Psoas muscle (tissue), 8 donors: ENCODE measurements at places on chromosomes 2 and 18. TPM values are rescaled to one million over a fixed set of nuclear protein-coding genes. Genes with fewer than 3 reads are reported as not detected.
A peak's percentile ranks its signal among the peaks of the same experiment; 100 is the strongest.

DNA sequence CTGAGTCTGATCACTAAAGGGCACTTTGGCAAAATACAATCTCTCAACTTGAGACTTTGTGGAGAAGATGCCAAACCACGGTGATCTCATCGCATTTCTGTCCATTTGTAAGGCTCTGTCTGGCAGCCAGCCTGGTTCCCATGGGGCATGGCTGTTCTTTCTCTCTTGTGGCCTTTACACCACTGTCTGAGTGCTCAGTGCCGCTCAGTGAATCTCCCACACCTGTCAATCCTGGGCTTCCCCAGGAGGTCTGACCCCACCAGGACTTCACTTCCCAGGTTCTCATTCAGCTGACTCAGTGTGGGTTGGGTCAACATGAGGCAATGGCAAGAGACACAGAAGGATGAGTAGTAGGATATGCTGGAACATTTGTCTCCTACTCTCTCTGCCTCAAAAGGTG, 96.8 kb upstream of the TRIB2 start:
- H3K27me3 ChIP-seq, result no peaks in the 10 kb centered on the region
- H3K36me3 ChIP-seq, result no peaks in the 10 kb centered on the region

DNA sequence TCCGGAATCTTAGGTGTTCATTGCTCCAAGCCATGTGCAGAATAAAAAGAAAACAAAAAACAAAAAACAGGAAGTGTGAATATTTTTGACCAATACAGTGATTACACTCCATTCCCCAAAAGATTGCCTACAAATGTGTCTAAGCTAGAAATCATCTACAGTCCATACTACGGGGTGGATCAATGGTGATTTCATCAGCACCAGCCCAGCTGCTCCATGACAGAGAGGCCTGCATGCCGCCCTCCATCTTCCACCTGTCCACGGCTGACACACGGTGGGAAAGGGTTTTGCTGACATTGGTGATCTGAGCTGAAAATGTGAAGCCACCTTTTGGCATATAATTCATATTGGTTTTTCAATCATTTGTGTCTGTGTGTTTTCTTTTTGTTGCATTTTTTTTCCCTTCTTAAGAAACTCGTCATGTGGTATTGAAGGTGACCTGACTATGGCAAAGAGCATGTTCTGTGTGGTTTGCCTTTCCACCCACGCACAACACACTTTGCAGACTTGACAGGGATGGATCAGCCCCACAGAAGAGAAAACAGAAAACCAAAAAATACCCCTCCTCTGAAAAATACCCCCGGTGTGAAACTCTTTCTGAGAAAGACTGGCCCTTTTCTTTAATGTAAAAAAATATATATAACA, 533.1 kb downstream of the RNF144A start:
- no peak for DNase-seq
- H3K27me3 ChIP-seq, result no peaks in the 10 kb centered on the region
- no peak overlapping the region for H3K4me3 ChIP-seq
- no peaks in the 10 kb centered on the region for H3K36me3 ChIP-seq
- H3K4me1 ChIP-seq, result no peaks in the 10 kb centered on the region
- H3K27ac ChIP-seq, result no peak overlapping the region

The REG3G gene
- total RNA-seq, result not detected

The UGT1A3 gene
- total RNA-seq, result not detected

GRCh38 chr2:144452989-144453336, 67.0 kb downstream of the ZEB2 start:
- no peaks in the 10 kb centered on the region for H3K27me3 ChIP-seq

DNA sequence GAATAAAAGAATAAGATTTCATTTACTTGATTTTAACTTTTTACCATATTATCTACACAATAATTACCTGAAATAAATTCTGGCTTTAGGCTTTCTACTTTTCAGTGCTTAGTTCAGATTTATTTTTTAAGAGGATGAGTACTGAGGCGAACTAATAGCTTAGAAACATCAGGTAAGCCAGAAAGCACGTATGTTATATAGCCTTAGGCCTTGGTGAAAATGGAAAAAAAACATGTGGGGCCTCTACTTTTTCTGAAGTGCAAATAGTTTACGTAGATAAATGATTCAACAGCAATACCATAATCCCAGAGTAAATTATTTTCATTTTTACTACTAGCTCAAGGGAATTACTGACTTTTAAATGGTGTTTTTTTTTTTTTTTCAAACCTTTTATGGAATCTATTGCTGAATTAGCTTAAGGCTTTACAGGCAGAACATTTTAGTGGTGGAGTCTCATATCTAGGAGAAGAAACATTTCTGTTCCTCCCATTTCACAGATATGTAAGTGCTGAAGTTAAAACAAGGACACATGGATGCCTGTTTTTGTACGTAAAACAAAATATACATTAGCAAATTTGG, 6.2 kb downstream of the CPS1 start:
- no peaks in the 10 kb centered on the region for H3K27me3 ChIP-seq
- no peaks in the 10 kb centered on the region for H3K36me3 ChIP-seq
- no peak overlapping the region for H3K4me3 ChIP-seq
- H3K4me1 ChIP-seq, result no peaks in the 10 kb centered on the region
- no peak for DNase-seq
- H3K27ac ChIP-seq, result no peak overlapping the region

The SPRED2 gene
- 9.2 TPM for total RNA-seq

The NLRC4 gene
- total RNA-seq, result 0.38 TPM

DNA sequence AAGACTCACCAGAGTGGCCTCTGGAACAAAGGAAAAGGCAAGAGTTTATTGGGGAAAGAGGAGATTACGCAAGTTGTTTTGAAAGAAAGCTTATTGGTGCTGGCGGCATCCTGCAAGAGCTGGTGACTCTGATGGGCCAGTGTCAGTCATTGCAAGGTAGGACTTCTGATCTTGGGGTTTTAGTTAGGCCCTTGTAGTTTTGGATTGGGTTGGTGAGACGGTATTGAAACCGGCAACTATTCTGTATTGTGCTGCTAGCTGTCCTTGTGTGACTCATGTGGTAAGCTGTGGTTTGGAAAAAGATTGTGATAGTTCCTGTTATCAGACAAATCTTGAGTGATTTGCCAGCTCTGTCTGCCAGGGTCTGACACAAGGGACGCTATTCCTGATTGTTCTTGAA, 159.1 kb upstream of the PIEZO2 start:
- H3K4me1 ChIP-seq, result no peaks in the 10 kb centered on the region
- H3K27ac ChIP-seq, result no peak overlapping the region
- no peak for DNase-seq
- H3K36me3 ChIP-seq, result no peaks in the 10 kb centered on the region
- no peaks in the 10 kb centered on the region for H3K27me3 ChIP-seq

GRCh38 chr2:85189606-85190270, 56.5 kb downstream of the TCF7L1 start:
- H3K4me1 ChIP-seq, result peaks cover 3% of the 10 kb centered on the region
- no peaks in the 10 kb centered on the region for H3K27me3 ChIP-seq
- H3K27ac ChIP-seq, result no peak overlapping the region
- no peak overlapping the region for H3K4me3 ChIP-seq

- no peak overlapping the region for H3K4me3 ChIP-seq
- DNase-seq, result no peak
- no peaks in the 10 kb centered on the region for H3K4me1 ChIP-seq
- peaks cover 3% of the 10 kb centered on the region for H3K36me3 ChIP-seq
Observed at GRCh38 chr18:79975985-79976680, 11.7 kb downstream of the HSBP1L1 start.

DNA sequence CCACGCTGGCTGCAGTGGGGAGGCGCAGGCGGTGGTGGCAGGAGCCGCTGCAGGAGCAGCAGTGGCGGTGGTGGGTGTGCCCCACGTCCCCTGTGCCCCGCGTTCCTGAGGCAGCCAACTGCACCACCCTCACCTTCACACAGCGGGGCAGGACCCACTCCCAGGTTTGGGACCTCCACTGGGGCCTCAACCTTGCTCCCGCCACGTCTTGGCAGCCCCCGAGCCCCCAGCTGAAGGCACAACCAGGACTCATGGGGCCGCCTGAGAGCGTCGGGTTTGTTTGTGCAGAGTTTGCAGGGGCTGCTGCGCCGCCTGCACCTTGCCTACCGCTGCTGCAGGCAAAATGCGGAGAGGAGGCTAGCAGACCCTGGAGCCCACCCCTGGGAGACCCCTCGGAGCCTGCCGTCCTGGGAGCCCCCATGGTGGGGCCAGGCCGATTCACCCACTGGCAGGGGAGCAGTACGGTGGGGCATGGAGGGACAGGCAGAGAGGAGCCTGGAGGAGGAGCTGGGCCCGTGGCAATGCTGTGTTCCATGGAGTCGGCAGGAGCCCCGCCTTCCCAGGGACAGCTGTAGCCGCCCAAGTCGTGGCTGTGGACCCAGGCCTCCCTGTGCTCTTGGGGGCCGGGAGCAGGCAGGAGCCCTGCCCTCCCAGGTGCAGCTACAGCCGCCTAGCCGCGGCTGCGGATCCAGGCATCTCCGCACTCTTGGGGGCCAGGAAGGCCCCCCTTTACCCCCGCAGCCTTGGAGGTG, 14.7 kb upstream of the EML6 start:
- no peaks in the 10 kb centered on the region for H3K4me1 ChIP-seq
- no peaks in the 10 kb centered on the region for H3K36me3 ChIP-seq
- peak; percentile 52 for DNase-seq
- H3K4me3 ChIP-seq, result peak overlapping the region; percentile 59
- no peak overlapping the region for H3K27ac ChIP-seq

The NEB gene
- total RNA-seq, result 4,041 TPM

GRCh38 chr18:13382954-13383827, 164.6 kb downstream of the LDLRAD4 start:
- no peaks in the 10 kb centered on the region for H3K36me3 ChIP-seq
- H3K4me1 ChIP-seq, result peaks cover 42% of the 10 kb centered on the region
- no peaks in the 10 kb centered on the region for H3K27me3 ChIP-seq
- DNase-seq, result no peak
- H3K4me3 ChIP-seq, result no peak overlapping the region

- no peak overlapping the region for H3K27ac ChIP-seq
- no peaks in the 10 kb centered on the region for H3K4me1 ChIP-seq
- no peaks in the 10 kb centered on the region for H3K36me3 ChIP-seq
- DNase-seq, result no peak
Observed at GRCh38 chr2:191724015-191724414, 46.1 kb downstream of the NABP1 start.

DNA sequence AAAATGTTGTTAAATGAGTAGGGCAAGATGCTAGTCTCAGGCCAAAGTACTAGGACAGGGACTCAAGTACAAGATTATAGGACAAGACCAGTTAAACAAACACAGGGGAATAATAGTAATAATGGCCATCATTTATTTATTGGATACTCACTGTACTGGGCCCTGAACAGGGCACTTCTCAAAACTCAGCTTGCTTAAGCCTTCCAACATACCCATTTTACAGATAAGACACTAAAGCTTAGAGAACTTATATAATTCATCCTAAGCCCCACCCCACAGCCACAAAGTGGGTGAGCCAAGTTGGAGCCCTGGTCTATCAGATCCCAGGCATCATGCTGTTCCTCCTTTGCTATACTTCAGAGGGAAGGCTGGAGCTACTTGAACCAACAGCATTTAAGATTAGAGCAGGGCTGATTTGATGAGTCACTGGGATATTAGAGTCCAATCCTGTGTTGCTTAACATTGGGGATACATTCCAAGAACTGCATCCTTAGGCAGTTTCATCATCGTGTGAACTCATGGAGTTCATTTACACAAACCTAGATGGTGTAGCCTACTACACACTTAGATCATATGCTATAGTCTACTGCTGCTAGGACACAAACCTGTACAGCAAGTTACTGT, 153.6 kb downstream of the MTCL1 start:
- no peaks in the 10 kb centered on the region for H3K4me1 ChIP-seq
- no peaks in the 10 kb centered on the region for H3K36me3 ChIP-seq
- no peak overlapping the region for H3K4me3 ChIP-seq

- no peak overlapping the region for H3K4me3 ChIP-seq
- H3K27me3 ChIP-seq, result no peaks in the 10 kb centered on the region
- H3K36me3 ChIP-seq, result no peaks in the 10 kb centered on the region
- H3K4me1 ChIP-seq, result no peaks in the 10 kb centered on the region
- H3K27ac ChIP-seq, result no peak overlapping the region
- no peak for DNase-seq
Observed at GRCh38 chr2:164568317-164568716, 53.0 kb downstream of the GRB14 start.

DNA sequence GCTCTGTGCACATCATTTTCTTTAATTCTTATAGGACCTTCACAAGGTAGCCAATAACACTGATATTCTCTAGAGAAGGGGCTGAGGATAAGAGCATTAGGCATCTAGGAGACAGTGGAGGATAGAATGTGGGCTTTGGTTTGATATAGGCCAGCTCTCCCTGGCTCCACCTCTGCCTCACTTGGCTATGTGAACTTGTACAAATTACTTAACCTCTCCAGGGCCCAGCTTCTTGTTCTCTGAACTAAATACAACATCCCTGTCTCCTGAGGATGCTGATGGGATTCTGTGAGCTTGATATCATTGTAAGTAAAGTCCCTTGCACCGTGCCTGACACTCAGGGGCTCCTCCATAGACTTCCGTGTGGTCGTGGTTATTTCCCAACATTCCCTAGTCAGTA, 87.3 kb downstream of the ACOXL start:
- H3K27ac ChIP-seq, result no peak overlapping the region
- H3K36me3 ChIP-seq, result no peaks in the 10 kb centered on the region
- no peak overlapping the region for H3K4me3 ChIP-seq
- H3K27me3 ChIP-seq, result no peaks in the 10 kb centered on the region
- no peak for DNase-seq

GRCh38 chr18:72935744-72936143, 68.0 kb upstream of the NETO1 start:
- H3K27ac ChIP-seq, result no peak overlapping the region
- DNase-seq, result no peak
- no peak overlapping the region for H3K4me3 ChIP-seq
- H3K36me3 ChIP-seq, result no peaks in the 10 kb centered on the region
- no peaks in the 10 kb centered on the region for H3K27me3 ChIP-seq

The CHRNG gene
- 94.1 TPM for total RNA-seq

- H3K27ac ChIP-seq, result no peak overlapping the region
- no peak overlapping the region for H3K4me3 ChIP-seq
- H3K27me3 ChIP-seq, result no peaks in the 10 kb centered on the region
- H3K36me3 ChIP-seq, result no peaks in the 10 kb centered on the region
- DNase-seq, result no peak
- H3K4me1 ChIP-seq, result peaks cover 9% of the 10 kb centered on the region
Observed at GRCh38 chr2:160917850-160918249, 242.4 kb upstream of the TANK start.

The CCDC74B gene
- not detected for total RNA-seq

DNA sequence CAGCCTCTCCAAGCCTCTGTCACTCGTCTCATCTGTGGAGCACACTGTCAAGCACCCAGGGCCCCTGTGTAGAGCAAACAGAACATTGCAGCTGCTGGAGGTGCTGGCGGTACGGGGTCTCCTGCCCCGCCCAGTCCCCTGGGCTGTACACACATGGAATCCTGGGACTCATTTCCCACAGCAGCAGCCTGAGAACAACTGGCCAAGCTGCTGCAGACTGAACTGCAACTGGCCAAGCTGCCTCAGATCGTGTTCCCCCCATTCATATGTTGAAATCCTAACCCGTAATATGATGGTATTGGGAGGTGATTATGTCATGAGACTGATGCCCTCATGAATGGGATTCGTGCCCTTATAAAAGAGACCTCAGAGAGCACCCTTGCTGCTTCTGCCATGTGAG, 130.5 kb downstream of the NCK2 start:
- DNase-seq, result no peak
- peaks cover 13% of the 10 kb centered on the region for H3K4me1 ChIP-seq
- H3K27ac ChIP-seq, result no peak overlapping the region
- H3K4me3 ChIP-seq, result no peak overlapping the region

- H3K27me3 ChIP-seq, result no peaks in the 10 kb centered on the region
- H3K4me1 ChIP-seq, result no peaks in the 10 kb centered on the region
- no peaks in the 10 kb centered on the region for H3K36me3 ChIP-seq
- H3K27ac ChIP-seq, result no peak overlapping the region
- H3K4me3 ChIP-seq, result no peak overlapping the region
- no peak for DNase-seq
Observed at GRCh38 chr2:198408171-198408570, 603.8 kb downstream of the PLCL1 start.

GRCh38 chr2:98464772-98465310, 20.2 kb downstream of the INPP4A start:
- DNase-seq, result no peak
- peak overlapping the region; percentile 10 for H3K27ac ChIP-seq
- no peaks in the 10 kb centered on the region for H3K36me3 ChIP-seq

The SPC25 gene
- 0.18 TPM for total RNA-seq
